ENCODE measurements at places on chromosomes 5 and 9. TPM values are rescaled to one million over a fixed set of nuclear protein-coding genes. Genes with fewer than 3 reads are reported as not detected.

DNA sequence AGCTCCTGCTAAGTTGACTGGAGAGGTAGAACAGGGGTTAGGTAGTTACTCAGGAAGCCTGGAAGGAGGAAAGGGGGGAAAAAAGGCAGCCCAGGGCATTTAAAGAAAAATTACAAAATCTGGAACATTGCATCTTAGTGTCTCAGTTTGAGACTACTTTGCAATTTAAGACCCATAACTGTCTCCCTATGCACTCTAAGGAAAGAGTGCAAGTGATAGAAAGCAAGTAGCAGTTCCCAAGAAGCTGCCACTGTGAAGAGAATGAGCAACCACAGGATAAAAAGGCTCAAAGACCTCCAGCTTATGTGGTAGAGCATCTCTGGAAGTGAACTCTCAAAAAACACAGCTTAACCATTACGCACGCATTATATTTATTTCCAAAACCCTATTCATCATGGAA is 141.8 kb downstream of the SLCO4C1 start:
- no peak for DNase-seq

DNA sequence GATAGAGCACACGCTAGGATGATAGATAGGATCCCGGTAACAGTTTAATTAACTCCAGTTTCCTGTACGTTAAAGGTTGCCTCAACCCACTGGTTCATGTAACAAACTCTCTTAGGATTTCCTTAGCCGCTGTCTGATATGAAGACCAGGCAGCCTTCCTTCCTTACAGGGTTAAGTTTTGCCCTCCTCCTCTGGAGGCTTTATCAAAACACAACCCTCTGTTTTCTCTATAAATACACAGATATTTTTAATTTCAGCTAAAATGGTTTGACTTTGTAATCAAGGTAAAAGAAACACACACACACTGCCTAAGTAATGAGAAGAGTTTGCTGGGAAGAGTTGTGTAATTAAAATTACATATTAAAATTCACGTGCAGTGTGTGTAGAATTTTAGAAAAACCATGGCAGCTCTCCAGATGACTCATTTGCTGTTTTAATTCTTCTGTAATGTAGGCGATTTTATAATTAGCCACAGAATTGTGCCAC is 369.8 kb downstream of the CSNK1G3 start:
- peak; percentile 62 for DNase-seq

GRCh38 chr5:143413958-143414669 is 10.6 kb upstream of the NR3C1 start:
- no peak for DNase-seq

- no peak for DNase-seq
Measured at GRCh38 chr5:122035913-122036312, 42.1 kb downstream of the LOX start.

DNA sequence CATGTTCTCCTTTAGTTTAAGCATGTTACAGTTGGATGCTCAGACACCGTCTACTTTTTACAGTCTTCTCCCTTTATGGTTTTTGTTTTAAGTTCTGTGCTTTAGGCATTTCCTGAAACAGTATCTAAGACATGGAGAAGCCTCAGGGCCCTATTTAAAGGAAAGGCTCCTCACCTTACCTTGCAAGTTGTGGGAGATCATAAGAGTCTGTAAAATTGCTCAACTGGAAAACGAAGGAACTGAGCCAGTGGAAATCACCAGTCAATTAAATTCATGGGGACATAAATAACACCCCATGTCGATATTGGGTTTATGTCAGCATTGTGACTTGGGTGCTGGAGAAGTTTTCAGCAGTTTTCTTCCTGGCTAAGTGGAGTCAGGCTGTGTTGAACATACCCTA is 239.2 kb downstream of the KIF4B start:
- no peak for DNase-seq

GRCh38 chr9:89457376-89457855 is 40.5 kb downstream of the SEMA4D start:
- DNase-seq: no peak

DNA sequence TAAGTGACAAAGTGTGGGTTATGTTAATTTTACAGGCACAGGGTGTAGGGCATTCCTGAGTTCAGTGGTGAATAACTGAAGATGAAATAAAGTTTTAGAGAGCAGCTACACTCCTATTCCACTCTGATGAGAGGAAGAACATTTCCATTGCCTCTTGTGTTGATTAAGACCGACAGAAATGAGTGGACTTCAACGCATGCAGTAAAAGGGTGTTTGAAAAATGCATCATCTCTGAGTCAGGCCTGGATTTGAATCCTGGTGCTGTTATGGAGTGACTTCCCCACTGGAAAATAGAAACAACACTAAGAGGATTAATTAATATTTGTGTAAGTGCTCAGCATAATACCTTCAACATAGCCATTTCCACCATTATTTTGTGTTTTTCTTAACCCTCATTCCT is 86.3 kb downstream of the PRR16 start:
- DNase-seq: no peak

- no peak for DNase-seq
Measured at GRCh38 chr9:93595861-93596365, 19.5 kb downstream of the PHF2 start.

DNA sequence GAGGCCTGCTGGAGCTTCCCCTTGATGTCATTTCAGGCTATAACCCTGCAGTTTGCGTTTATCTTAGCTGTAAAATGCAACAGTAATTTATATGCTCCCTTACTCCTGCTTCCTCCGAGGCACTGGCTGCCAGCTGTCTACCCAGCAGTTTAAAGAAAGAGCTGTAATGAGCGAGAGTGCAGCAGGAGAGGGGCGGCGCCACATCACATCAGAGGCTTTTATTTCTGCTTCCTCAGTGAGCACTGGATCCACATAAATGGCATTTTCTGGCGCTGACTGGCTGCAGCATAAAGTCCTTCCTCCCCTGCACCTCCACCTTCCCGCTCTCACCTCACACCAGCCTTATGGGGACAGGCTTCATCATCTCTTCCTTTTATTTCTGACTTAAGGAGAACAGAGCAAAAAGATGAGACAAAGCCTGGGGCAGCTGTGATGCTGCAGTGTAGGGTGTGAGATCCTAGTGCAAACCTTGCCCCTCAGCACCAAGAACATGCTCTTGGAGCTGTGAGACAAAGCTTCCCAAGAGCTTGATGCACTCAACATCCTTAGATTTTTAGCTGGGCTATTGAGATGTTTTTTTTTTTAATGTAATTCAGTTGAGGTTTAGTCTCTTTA is 829.6 kb upstream of the ZNF608 start:
- no peak for DNase-seq

- DNase-seq: peak; percentile 37
Measured at GRCh38 chr5:74767579-74767913, 497 bp downstream of the NSA2 start.

- DNase-seq: no peak
Measured at GRCh38 chr5:130501151-130501865, 597.0 kb downstream of the CHSY3 start.

The SLC25A48 gene
- not detected for total RNA-seq

The PTGR1 gene
- total RNA-seq: 67.9 TPM

The TJP2 gene
- 80.3 TPM for total RNA-seq

The SLC22A5 gene
- 7.1 TPM for total RNA-seq

The PSAT1 gene
- total RNA-seq: 142 TPM

All from bronchial epithelial cell (primary cell).